Stimulated activated CD8-positive, alpha-beta memory T cell treated with anti-CD3 and anti-CD28 coated beads, Interleukin-7, amount 100 ng/mL, for 48 hours (primary cell): ENCODE measurements at places on chromosomes 5 and 9.

DNA sequence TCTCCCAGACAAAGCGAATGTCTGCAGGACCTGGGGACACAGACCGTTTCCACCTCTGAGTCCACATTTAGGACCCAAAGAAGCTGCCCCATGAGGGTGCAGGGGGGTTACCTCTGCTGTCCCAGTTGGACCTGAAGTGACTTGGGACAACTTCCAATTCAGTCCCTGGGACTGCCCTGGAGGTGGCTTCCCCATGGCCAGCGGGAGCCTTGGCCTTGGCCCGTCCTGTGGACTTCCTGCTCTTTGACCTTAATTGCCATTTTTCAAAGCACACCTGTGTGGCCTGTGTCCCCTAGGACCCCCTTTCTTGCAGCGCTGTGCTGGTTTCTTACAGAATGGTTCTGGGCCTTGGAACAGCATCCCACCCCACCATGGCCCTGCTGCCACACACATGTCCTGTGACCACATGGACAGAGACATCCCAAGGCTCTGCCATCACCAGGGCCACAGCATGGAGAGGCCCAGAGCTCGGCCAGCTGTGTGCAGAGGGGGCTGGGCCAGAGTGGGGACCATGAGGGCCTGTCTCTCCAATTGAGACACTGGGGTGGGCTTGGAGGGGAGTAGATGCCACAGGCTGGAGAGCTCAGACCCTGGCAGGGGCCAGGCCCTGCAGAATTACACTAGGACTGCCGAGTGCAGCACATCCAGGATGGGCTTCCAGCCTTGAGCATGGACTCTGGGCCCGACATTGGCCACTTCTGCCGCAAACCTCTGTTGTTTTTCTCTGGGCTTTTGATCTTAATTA lies 45.8 kb downstream of the SECISBP2 start:
- DNase-seq: no peak

DNA sequence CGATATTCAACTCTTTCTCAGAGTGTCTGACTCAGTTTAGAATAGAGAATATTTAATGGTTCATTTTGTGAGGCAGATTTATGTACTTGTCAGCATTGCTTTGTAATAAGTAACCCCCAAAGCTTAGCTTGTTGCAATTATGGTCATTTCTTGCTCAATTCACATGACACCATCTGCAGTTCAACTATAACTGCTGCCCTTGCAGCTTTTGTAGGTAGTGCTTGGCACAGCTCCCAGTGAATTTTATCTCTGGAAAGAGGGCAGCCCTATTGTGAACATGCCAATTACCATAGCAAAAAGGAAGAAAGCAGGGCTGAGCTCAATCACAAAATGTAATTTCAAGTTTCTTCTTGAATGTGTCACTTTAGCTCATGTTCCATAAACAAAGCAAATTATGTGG lies 1587.7 kb upstream of the ACO1 start:
- DNase-seq: no peak

- DNase-seq: no peak
Measured at GRCh38 chr5:54363669-54364068, 53.3 kb upstream of the ARL15 start.

DNA sequence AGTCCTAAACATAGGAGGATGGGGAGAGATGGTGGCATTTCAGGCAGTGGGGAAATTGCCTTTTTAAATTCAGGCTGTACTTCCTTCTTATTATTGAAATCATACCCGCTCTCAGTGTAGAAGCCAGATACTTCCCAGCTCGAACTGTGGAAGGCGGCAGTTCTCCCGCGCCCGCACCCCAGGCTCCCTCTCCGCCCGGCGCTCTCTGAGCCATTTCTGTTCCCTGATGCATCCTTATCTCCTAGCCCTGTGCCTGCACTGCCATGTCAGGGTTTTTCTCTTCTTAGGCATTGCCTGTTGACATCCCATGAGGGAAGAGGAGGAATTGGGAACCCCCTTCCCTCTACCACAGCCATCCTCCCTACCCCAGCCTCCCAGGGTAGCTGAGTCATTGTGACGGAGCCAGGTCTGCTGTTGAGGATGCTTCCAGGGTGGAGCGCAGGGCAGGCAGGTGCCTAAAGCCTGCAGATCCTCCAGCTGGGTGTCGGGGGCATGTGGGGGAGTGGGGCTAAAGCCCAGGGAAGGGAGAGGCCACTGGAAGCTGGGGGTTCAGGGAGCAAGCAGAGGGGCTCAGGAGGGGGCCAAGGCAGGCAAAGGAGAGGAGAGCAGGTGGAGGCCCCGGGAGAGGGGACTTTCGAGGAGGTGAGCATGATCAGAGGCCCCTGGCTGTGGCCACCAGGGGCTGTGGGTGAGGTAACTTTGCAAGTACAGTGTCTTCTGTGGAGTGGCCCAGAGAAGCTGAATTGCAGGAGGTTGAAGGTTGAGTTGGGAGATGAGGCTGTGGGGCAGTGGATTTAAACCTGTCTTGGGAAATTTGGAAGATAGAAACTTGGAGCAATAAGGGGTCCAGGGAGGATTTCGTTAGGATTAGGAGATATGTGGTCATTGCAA lies 16.2 kb downstream of the LAMC3 start:
- no peak for DNase-seq

- DNase-seq: no peak
Measured at GRCh38 chr9:35791297-35791921, at the start of gene NPR2. Gene NPR2, plus strand, starts transcription at chr9:35791591. Its CDS starts 818 bp downstream, at chr9:35792409.
